ENCODE measurements at places on chromosomes 2 and 18.
A peak's percentile ranks its signal among the peaks of the same experiment; 100 is the strongest.

- no peak for DNase-seq
These were observed 2.7 kb upstream of the ESPNL start for GRCh38 chr2:238097201-238097987.

DNA sequence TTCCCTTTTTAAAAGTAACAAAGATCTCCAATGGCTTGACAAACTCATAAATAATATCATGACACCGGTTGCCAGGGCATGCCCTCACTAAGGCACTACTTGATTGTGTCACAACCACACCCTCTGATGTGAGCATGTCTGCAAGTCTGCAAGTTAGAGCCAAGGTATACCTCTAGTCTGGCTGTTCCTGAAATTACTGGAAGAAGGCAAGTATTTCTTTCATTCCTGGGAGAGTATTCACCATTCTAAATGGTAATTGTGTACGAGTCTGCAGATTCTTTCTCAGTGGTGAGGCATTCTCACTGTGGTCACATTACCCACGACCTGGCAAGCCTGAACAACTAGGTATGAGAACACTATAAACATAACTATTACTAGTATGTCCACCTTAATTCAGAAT, 25.7 kb upstream of the RNU4ATAC start:
- DNase-seq, result peak; percentile 90

DNA sequence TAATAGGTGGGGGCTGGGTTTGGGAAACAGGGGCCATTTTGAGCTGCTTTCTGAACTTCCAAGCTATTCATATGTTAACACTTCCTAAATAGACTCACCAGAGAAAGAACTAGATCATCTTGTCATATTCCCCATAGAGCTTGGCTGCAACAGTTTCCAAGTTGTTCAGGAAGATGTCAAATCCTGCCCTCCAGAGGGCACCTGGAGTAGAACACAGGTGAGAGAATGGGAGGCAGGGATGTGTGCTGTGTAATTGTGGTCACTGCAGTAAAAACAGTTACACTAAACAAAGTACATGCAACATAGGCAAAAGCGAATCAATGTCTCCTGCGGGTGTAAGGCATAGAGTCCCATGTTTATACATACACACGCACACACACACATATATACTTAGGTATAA, 34.5 kb upstream of the LRRC30 start:
- no peak for DNase-seq

- DNase-seq, result no peak
These were observed 3.3 kb downstream of the SNORC start for GRCh38 chr2:232873292-232873908.

DNA sequence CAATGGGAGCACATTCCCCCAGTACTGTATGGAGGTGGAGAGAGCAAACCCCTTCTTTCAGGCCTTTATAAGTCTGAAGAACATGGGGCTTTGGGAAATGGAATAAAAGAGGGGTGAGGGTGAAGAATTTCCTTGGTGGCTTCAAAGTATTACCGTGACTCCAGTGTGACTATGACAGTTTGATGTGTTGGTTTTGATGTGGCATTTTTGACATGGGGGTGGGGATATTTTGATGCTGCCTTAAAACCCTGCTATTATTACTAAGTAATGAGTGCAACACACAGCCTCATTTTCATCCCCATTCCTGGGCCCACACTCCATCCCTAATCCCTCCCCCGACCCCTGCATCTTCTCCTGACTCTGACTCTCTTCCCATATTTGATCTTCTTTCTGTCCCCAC, 23.6 kb downstream of the QPCT start:
- DNase-seq, result no peak

DNA sequence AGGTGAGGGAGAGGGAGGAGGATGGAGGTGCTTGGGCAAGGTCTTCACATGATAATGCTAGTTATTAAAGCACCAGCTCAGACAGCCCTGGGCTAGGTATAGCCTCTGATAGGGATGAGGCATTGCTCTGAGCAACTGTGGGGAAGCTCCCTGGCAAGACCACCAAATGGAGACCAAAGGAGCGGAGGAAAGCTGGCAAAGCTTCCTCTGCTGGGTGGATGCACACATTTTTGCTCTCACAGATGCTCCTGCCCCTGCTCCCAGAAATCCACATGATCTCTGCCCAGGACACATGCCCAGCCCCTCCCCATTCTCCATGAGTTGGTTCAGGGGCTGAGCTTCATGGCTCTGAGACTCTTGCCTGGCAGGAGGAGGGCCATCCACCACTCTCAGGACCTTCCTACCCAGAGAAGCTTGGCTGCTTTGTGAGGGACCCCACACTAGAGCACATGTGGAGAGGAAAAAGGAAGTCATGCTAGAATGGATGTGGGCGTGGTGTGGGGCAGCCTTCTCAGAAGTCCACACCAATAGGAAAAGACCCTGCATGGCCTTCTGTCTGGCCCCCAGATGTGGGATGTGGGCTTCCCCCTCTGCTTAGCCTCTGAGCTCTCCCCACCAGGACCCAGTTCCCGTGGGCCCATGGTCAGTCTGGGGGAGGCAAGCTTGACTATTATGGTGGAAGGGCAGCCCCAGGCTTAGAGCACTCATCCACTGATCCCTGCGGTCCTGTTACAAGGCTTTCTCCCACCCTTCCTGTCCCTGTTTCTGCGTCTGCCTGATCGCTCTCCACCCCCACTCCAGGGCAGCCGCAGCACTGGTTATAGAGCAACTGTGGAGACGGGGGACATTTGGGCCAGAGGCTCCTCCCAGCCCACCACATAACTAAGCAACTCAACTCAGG, 10.5 kb upstream of the CYP26B1 start:
- no peak for DNase-seq

DNA sequence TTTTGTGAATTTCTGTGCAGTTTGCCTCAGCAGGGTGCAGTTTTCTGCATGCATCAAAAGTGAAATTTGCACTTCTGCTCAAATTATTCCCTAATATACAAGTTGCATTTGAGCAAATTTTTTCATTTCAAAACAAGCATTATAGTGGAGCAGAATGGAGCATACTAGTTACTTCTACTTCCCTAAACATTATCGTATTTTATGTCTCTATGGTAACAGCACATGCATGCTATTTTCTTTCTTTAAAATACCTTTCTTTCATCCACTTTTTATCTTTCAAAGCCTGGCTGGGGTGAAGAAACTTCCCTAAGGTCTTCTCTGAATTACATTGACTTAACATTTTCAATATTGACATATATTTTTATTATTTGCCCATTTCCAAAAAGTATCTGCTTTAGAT, 11.2 kb downstream of the RHBDD1 start:
- no peak for DNase-seq

GRCh38 chr2:37349231-37349860, 4.9 kb downstream of the QPCT start:
- DNase-seq, result no peak

DNA sequence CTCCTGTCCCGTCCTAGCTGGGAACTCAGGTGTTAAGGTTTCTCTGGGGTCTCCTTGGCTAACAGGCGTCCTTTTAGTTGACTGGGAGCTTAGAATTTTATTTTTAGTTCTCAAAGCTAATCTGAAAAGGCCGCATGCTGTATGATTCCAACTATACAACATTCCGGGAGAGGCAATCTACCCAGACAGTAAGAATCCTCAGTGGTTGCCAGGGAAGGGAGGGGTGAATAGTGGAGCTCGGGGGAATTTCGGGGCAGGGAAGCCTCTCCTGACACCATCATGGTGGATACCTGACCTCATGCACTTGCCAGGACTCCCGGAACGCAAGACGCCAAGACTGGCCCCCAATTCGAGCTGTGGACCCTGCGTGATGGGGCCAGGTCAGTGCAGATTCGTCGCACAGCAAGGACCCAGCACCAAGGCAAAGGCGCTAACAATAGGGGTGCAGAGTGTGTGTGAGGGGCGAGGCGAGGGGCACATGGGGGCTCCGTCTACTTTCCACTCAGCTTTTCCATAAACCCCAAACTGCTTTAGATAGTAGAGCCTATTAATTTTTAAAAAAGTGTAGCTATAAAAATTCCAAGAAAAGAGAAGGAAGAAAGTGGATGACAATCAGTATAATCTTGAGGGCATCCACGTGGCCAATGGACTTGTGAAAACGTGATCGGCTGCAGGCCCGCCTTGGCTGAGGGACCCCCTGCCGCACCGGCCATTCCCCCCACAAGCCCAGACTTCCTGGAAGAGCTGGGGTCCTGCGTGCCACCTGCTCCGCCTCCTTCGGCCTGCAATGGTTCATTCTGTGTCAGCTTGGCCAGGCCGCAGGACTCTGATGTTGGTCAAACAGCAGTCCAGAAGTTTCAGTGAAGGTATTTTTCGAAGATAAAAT, 17.3 kb downstream of the PDCD1 start:
- DNase-seq, result no peak

DNA sequence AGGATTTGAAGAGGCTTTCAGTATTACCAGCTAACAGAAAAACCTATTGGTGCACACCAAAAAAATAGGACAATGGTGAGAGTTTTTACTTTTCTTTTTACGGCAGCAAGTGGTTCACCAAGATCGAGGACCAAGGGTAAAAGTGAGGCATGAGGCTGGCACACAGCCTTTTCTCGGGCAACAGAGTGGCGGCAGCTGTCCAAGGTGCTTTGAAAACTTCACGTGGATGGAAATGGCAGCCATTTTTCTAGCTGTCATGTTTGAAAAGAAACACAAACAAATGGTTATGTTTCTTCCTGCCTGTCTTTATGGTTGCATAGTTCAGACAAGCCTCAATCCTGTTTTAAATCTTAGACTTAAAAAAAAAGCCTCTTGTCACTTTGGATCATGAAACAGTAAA, 812.5 kb upstream of the CHAC2 start:
- DNase-seq, result no peak

DNA sequence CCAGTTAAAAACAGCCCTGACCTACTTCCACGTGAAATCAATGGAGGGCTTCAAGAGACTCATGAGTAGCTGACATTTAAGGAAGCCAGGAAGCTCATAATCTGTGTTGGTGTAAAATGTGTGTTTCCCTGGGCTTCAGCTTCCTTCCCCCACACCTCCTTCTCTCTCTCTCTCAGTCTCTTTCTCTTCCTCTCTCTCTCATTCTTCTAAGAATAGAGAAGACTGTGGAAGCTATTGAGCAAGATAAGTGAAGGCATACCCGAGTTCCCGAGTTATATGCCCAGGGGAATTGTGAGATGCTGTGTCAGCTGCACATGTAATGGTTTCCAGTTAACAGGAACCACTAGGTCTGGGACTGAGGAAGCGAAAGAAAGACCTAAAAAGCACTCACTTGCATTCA, 199.4 kb downstream of the NYAP2 start:
- peak; percentile 6 for DNase-seq

DNA sequence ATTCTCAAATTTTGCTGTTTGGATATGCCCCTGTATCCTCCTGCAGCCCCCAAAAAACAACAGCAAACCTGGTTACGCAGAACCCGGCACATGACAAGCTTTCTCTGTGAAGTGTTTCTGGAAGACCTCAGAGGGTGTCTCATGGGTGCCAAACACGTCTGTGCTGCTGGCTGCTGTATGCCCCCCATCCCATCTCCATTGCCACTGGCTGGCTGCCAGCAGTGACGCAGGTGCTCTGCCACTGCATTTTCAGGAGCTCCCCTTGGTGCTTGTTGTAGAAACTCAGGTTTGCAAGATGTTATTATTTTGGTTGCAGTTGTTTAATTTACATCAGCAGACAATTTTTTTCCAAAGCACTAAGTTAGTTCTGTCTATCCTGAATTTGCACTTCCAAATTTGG, 166.4 kb upstream of the FANCL start:
- no peak for DNase-seq

- peak; percentile 35 for DNase-seq
These were observed 692 bp upstream of the TSHZ1 start for GRCh38 chr18:75209951-75210258.

DNA sequence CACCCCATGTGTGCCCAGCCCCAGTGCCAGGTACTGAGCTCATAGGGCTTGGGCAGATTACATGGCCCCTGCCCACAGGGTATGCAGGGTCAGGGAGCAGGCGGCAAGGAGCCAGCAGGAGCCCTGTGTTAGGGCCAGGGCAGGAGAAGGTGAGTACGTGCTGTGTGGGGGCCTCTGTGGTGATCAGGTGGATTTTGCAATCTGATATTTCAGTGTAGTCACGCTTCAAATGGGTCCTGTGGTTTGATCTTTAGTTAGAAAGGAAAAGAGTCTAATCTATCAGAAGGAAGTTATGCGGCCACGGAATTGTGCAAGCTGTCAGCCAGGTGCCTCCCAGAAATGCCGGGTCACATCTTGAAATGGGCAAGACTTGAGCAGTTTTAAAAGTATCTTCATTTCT, 13.9 kb downstream of the UBE2F start:
- DNase-seq, result peak; percentile 57

GRCh38 chr2:39093218-39093898, 27.5 kb downstream of the SOS1 start:
- no peak for DNase-seq

DNA sequence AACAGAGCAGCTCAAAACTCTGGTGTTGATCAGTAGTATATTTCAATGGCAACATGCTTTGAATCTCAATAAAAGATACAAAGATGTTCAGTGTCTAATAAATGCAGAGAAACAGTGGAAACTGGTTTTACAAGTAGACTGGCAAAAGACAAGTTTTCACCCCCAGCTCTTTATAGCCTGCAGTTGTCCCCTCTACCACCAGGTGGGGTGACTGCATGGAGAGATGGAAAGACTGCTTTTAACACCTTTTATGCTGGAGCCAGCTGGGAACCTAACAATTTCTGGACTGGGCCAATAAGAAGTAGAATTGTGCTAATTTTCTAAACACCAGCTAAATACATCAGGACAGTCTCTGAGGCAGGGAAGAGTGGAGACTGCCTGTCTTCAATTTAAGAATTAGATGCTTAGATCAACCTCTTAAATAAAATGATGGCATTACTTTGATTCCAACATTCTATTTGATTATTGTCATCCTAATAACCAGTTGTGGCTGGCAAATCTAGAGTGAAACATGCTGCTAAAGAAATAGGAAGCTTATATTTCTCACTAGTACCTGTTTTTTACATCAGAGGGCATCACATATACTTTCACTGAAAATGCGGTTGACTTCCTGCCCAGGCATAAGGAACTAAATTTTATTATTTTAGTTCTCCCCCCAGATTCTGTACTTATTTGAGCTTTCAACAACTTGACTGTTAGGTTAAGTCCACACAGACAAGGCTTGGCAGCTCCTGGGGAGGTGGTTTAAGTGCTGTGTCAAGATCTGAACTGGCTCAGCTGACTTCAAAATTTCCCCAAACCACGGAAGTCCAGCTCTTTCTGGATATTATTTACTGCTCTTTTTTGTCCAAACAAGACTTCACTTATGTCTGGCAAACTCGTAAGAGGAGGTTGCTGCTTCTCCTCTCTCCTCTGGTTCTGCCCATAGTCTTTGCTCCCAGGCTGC, 140.5 kb downstream of the TPGS2 start:
- peak; percentile 70 for DNase-seq

GRCh38 chr2:4962419-4962818, 729.8 kb upstream of the SOX11 start:
- no peak for DNase-seq

- DNase-seq, result no peak
These were observed 8.0 kb downstream of the E2F6 start for GRCh38 chr2:11457935-11458334.

GRCh38 chr2:186887107-186888090, 38.4 kb upstream of the ZSWIM2 start:
- peak; percentile 49 for DNase-seq

- no peak for DNase-seq
These were observed 34.8 kb downstream of the GAREM1 start for GRCh38 chr18:32435631-32436500.

All from iris pigment epithelial cell (primary cell).